ENCODE measurements at places on chromosomes 7 and 10.

DNA sequence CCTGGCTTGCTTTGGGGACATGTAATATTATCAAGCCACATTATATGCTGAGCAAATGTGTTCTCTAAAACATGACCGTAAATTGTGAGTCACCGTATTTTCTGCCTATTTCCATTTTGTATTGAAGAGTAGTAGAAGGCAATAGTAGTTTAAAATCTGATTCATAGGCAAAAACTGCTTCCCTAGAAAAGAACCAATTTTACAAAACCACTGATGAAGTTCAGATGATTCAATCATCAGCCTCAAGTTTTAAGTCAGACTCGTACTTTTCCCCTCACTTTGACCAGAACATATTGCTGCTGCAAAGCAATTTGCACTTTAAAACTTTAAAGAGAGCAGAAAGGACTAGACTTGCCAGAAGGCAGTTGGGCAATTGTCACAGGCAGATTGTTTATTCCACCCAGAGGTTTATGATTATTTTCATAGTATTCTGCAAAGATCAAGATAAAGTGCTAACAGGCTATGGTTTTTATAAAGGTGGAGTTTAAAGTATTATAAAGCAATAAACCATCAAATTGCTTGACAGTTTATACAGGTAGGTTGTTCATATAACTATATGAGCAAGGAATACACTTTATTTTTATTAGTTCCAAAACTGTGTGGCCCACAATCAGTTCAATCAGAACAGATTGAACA, 168.2 kb downstream of the ETV1 start:
- DNase-seq: peak; percentile 78

DNA sequence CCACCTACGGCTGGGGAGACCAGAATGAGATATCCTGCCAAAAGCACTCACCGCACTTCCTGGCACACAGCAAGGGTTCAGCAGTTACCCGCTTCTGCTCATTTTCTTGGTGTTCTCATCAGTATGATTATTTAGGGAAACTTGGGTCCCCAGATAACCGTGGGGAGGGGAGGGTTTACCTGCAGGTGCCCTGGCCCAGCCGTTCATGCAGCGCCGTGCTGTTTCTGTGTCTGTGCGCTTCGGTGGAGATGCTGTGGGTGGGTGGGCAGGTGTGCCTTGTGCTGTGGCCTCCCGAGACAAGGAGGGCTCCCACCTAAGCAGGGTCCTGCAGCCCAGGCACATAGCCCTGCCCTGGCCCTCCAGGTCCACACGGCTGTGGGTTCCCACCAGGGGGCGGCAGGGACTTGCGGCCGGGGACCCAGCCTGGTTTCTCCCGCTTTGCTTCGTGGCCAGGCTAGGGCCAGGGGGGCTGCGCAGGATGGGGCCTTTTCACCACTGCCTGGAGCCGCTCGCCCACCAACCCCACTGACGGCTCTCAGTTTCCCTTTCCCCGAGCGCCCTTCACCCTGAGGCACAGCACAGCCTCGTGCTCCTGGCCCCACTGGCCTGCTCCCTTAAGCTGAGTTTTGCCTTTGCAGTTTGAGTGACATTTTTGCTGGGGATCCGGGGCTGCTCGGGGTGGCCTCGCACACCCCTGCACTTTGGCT, 78.5 kb downstream of the LHPP start:
- peak; percentile 33 for DNase-seq

GRCh38 chr10:1544929-1545328, 192.4 kb downstream of the ADARB2 start:
- DNase-seq: no peak

DNA sequence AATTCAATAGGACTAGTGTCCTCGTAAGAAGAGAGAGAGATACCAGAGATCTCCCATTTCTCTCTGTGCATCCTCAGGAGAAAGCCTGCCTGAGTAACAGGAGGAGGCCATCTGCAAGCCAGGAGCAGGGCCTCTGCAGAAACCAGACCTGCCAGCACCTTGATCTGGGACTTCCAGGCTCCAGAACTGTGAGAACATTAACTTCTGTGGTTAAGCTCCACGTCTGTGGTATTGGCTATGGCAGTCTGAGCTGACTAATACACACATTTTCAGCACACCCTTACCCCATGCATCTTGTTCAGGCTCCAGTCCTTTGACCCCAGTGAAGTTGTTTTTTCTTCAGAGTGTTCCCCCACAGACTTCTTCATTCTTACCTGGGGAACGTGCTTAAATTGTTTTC, 3.1 kb upstream of the CRTAC1 start:
- DNase-seq: no peak

DNA sequence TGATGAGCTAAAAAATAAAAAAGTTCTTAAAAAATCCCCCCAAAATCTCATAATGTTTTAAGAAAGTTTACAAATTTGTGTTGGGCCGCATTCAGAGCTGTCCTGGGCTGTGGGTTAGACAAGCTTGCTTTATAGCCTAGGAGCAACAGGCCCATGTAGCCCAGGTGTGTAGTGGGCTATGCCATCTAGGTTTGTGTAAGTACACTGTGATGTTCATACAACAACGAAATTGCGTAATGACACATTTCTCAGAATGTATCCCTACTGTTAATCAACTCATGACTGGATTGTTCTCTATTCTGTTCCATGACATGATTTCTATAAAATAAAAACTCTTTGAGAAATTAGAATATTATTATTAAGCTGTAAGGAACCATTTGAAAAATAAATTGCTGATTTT, 13.0 kb downstream of the MIOS start:
- DNase-seq: no peak

GRCh38 chr10:102581981-102582580, 62.2 kb upstream of the TRIM8 start:
- DNase-seq: no peak

- no peak for DNase-seq
These were observed 9.3 kb upstream of the LFNG start for GRCh38 chr7:2510130-2510776.

- peak; percentile 81 for DNase-seq
These were observed 36.7 kb downstream of the GNG11 start for GRCh38 chr7:93958216-93958615.

GRCh38 chr10:28971255-28971654, 293.9 kb downstream of the BAMBI start:
- no peak for DNase-seq

- DNase-seq: no peak
These were observed 35.7 kb downstream of the CCDC7 start for GRCh38 chr10:32481606-32482005.

DNA sequence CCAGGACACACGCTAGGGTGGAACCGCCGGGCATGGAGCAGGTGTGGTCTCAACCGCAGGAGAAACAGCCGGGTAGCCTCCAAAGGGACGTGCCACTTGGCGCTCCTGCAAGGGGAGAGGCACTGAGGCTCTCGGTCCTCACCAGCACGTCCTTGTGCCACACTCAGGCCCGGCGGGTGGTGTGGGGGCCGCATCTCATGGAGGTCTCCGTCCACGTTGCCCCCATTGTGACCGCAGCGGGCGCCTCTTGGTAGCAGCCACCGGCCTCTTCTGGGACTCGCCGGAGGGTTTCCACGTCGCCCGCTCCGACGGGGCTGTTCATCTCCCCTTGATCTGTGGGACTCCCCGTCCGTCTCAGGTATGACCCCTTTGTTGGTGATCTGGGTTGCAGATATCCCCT, 49.2 kb upstream of the ELFN1 start:
- no peak for DNase-seq

GRCh38 chr10:94617389-94617944, 66.1 kb upstream of the CYP2C18 start:
- DNase-seq: no peak

DNA sequence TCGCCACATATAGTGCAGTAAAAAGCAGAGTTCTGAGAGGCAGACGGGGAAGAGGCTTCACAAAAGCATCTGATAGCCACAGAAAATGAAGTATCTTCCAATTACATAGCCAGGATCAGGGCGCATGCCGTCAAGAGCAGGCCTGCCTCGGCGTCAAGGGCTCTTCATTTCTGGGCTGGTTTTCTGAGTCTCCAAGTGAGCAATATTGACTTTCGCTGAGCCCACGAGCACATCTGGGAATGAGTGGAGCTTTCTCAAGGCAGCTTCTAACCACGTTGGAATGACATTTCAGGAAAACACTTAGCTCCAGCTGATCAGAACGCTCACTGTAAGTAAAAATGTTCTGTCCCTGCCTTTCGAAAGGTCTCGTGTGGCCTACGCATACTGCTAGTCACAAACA, 51.9 kb downstream of the CLRN3 start:
- no peak for DNase-seq

- peak; percentile 53 for DNase-seq
These were observed 5.7 kb downstream of the UBE2H start for GRCh38 chr7:129947049-129947448.

GRCh38 chr10:24884316-24884715, 68.1 kb downstream of the PRTFDC1 start:
- DNase-seq: no peak

- no peak for DNase-seq
These were observed 125.1 kb downstream of the TPK1 start for GRCh38 chr7:144710791-144711190.

- no peak for DNase-seq
These were observed 94.1 kb downstream of the FZD1 start for GRCh38 chr7:91358303-91358702.

DNA sequence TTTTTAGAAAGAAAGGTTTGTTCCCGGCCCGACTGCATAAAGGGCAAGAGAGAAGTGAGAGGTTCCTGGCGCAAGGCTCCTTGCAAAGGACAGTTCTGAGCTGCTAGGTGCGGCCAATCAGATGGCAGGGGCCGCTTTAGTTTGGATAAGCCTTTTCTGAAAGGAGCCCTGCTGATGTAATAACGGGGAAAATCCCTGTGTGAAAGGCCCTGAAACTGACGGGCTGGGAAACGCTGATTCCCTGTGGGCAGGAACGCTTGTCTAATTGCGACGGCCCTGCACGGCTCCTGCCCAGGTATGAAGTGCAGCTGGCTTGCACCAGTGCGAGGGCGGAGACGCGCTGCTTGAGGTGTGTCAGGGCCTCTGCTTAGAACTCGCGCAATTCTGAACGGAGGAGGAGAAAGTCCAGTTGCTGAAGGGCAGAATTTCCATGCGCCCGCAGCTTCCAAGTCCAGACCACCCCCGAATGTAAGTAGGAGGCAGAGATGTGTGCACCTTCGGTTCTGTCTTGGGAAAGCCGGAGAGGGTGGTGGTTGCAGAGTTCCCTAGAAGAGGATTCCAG, 30.5 kb downstream of the TACC2 start:
- DNase-seq: no peak
